ENCODE measurements at places on chromosomes 11 and 22.

- DNase-seq = no peak
Measured at GRCh38 chr11:8779107-8779506, 96.5 kb downstream of the RPL27A start.

DNA sequence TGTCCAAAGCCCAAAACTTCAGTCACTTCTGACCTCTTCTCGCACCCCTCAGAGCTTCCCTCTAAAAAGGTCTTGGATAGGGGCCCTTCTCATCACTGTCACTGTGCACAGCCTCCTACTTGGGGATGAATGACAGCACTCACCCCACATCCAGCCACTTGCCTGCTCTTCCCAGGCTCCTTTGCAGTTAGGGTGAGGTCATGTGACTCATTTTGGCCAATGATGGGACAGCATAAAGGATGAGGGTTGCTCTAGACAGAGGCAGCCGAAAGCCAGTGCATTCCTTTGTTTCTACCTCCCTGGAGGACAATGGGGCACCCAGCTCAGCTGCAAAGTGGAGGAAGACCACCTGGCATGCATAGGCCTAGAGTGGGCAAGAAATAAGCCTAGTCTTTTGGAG, 1413.3 kb downstream of the TBC1D22A start:
- DNase-seq = no peak

DNA sequence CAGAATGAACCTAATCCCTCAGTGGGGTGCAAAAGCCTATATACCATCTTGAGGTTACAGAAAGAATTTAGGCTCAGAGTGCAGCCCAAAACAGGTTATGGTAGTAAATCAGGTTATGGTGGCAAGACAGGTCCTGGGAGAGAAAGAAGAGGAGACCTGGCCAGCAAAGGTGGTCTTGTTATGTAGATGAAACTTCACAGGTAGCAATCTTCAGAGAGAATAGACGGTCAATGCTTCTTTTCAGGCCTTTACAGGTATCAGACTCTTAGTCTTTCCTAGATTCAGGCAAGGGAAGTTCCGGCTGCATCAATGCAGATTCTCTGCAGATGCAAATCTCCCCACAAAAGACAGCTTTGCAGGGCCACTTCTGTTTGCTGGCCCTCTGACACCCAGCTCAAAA, 45.8 kb upstream of the SORL1 start:
- DNase-seq = no peak

GRCh38 chr22:31378123-31378522, 21.3 kb upstream of the DRG1 start:
- no peak for DNase-seq

DNA sequence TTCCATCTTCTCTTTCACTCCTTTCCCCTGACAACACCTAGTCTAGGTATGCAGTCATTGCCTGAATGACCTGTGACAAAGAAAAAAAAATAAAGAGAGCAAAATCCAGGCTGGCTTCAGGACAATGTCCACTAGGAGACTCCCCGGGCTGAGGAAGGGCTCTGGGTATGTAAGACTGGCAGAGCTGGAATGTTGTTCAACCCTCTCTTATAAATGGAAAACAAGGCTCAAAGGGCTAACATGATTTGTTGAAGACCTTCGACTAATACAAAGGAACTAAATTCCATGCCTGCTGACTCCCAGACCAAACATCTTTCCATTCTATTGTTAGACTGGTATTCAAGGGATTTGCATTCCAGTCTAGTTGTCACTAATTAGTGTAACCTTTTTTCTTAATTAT, 122.2 kb downstream of the ARL14EP start:
- DNase-seq = no peak

- no peak for DNase-seq
Measured at GRCh38 chr11:11982975-11983374, 25.5 kb downstream of the DKK3 start.

DNA sequence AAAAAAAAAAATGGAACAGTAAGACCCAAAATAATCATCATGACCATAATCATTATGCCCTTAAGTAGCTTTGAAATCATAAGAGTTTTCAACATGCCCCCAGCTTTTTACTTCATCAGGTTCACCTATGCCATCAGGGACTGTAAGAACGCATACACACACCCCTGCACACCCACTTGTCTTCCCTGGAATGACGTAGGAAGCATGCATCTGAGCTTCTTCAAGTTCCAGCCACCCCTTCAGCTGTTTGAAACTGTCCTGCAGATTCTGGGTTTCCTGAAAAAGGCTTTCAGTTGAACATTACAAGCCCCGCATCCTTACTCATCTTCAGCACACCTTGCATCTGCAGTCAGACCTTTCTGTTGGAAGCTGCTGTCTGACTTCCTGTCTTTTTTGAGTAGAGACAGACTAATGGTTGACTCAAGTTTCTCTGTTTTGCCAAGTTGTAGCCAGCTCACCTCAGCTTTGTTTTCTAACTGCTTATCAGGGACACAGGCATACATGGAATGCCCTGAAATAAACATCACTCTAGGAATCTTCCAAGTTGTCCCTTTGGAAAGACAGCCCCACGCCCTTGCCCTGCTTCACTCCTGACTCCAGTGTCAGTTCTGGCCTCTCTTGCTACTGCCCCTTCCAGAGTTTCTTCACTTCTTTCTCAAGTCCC, 37.0 kb downstream of the ARHGAP1 start:
- no peak for DNase-seq

DNA sequence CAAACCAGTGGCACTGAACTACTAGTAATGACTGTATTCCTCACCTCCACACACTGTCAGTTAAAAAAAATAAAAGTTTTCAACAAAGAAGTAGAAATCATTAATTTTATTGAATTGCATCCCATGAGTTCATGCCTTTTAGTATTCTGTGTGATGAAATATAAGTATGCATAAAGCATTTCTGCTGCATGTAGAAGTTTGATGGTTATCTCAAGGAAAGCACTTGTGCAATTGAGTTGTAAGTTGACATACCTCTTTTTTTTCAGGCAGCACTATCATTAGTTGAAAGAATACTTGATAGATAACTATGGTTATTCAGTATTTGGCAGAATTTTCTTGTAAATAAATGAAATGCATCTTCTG, 104.4 kb downstream of the STIM1 start:
- no peak for DNase-seq

DNA sequence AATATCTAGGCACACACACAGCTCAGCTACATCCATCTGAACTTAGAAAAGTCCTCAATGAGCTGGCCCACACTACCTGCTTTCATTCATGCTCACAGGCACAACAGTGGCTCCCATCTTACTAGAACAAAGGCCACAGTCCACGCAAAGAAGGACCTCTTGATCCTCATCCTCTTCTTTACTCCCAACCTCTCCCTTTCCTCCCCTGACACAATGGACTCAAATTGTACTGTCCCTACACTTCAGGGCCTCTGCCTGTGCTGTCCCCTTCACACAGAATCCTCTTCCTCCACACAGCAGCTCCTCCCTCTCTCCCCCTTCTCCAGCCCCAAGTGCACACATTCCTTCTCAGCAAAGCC, 12.7 kb downstream of the SMCO4 start:
- DNase-seq = no peak

- DNase-seq = no peak
Measured at GRCh38 chr11:122101625-122102291, 14.3 kb downstream of the BLID start.

DNA sequence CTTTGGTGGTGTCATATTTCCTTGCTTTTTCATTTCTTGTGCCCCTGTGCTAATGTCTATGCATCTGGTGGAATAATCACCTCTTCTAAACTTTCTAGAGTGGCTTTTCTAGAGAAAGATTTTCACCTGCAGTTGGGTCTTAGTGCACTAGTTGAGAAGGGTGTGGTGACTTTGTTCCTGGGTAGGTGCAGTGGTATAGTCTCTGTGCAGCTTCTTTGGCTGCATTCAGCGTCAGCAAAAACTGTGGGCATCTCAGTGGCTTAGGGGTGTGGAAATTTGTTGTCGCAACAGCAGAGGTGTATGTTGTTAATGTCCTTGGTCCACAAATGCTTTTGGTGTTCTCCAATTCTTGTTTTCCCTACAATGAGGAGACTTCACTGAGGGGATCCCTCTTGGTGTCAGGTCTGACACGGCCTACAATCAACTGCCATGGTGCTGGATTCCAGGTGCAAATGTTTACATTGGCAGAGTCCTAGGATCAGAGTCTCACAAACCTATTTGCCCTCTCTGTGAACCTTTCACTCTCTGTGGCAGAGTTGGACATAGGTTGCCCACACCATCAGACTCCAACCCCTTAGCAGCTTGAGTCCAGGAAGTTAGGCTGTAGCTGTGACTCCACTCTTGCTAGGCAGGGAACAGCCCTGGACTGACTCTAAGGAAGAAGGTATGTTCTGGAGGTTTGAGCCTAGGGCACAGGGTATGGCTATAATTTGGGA, 48.8 kb downstream of the GDPD4 start:
- DNase-seq = no peak

DNA sequence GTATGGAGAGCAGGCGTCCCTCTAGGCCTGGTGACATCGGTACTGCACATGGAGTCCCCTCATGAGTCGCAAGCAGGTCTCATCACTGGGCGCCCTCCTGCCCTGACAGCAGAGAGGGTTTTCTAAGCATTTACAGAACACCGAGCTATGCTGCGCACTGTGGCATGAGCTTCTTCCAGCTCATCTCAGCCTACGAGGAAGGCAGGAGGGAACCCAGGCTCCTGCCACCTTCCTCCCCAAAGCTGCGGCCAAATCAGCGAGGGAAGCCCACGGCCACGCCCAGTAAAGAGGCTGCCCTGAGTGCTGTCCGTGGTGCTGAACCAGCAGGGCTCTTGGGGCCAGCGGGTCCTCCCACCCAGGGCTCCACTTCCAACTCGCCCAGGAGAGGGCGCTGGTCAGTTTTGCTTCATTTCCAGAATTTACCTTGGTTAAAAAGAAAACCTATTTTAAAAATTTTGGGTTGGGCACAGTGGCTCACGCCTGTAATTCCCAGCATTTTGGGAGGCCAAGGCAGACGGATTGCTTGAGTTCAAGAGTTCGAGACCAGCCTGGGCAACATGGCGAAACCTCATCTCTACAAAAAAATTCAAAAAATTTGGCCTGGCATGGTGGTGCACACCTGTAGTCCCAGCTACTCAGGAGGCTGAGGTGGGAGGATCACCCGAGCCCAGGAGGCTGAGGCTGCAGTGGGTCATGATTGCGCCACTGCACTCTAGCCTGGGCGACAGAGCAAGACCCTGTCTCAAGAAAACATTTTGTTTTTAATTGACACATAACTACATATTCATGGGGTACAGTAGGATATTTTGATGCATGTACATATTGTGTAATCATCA, 34.2 kb downstream of the PHF21B start:
- DNase-seq = no peak

DNA sequence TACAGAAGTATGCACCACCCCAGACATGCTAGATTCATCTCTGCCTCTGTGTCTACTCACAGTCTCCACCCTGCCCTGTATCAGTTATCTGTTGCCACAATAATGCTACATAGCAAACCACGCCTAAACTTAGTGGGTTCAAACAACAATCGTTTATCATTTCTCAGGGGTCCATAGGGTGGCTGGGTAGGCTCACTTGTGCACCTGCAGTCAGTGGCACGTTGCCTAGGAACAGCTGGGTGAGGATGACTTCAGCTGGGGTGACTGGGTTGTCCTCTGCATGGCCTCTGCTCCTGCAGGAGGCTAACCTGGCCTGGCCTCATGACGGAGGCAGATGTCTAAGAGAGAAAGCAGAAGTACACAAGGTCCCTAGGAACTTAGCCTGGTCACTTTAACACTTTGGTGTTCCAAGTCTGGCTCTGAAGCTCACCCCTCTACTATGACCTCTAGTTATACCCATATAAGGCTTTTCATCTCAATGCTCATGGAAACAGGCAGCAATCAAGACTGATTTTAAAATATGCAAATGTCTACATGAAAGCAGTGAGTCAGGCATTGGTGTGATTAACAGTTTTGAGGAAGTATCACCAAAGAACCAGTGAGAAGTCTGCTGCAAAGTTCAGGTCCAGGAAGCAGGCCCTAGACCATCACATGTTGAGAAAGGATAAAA, 10.7 kb downstream of the OLFML1 start:
- DNase-seq = no peak

DNA sequence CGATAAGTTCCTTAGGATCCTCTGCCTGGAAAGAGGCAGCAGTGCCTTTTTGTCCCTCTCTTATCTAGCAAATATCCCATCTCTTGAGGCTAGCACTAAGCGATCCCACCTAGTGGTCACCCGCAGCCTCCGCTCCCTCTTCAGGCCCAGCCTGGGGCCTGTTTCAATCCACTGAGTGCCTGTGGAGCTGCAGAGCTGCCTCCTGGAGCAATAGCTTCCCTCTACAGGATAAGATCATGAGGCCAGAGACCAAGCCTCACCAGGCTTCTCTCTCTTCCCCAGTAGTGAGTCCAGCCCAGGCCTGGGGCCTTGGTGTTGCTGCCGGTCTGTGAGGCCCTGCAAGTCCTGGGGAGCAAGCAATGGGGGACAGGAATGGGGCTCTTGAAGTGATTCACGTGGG, 65.8 kb downstream of the SLC22A12 start:
- DNase-seq = no peak

- no peak for DNase-seq
Measured at GRCh38 chr22:32082331-32082730, 39.3 kb downstream of the SLC5A1 start.

- DNase-seq = no peak
Measured at GRCh38 chr22:35451592-35451991, 51.7 kb downstream of the MCM5 start.

DNA sequence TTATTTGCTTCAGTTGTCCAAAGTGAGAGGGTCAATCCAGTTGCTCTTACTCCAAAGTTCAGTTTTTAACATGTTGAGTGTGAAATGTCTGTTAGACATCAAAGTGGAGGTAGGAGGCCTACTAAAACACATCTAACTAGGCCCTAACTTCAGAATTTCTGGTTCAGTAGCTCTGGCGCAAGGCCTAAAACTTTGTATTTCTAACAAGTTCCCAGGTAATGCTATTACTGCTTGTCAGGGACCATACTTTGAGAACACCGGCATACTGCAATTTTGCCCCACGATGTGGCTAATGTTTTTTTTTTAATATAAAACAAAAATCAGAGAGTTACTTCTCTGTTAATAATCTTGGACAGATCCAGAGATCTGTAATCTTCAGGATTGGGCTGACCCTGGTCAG, 72.4 kb upstream of the LRRC55 start:
- no peak for DNase-seq

DNA sequence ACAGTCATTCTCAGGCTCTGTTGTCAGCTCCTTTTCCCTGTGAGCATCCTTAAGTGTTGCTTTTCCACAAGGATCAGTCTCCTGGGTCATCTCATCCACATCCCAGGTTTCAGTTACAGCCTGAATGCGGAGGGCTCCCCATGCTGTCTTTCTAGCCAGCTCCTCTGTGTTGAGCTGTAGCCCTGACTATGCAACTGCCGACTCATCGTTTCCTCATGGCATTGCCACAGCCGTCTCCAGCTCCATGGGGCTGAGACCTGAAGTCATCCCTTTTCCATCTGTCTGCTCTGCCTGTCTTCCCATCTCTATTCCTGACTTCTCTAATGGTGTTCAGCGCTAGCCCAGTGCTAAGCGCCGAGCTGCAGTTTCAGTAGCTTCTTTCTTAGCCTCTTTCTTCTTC, 11.8 kb downstream of the SAMM50 start:
- no peak for DNase-seq

- no peak for DNase-seq
Measured at GRCh38 chr11:118868659-118869058, 15.0 kb upstream of the CXCR5 start.
